Ecto neural progenitor cell (in vitro differentiated cells): ENCODE measurements at places on chromosomes 4 and X.

- DNase-seq = no peak
Measured at GRCh38 chr4:163111588-163111987, 55.1 kb downstream of the NAF1 start.

DNA sequence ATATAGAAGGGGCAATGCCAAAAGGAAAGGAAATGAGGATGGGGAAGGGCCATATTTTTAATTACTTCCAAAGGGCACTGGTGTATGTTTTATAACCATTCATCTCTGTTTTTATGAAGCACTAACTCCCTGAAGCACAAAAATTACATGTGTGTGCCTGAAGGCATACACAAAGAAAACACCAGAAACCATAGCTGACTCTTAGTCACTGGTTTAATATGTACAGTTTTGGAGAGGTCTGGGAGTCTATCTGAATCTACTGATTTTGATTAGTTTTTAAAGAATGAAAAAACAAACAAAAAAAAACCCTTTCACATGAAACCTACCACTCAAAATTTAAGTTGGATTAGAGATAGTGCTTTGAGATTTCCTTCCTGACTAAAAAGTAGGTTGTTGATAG, 438.7 kb downstream of the RPA4 start:
- DNase-seq = no peak

DNA sequence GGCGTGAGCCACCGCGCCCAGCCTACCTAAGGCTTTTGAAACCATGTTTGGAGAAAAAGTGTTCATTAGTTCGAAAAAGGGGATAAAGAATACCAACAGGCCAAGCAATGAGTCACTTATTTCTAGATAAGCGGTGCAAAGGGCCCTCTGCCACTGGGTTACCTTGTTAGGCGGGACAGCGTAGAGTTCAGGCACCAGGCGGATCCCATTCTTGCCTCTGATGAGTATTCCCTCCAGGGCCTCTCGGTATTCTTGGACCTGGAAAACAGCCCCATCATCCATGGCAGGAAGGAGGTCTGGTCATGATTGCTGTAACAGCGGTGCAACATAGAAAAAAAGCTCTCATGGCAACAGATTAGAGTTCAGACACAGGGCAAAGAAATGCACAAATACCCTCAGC, 48.0 kb downstream of the PHKA2 start:
- DNase-seq = no peak

DNA sequence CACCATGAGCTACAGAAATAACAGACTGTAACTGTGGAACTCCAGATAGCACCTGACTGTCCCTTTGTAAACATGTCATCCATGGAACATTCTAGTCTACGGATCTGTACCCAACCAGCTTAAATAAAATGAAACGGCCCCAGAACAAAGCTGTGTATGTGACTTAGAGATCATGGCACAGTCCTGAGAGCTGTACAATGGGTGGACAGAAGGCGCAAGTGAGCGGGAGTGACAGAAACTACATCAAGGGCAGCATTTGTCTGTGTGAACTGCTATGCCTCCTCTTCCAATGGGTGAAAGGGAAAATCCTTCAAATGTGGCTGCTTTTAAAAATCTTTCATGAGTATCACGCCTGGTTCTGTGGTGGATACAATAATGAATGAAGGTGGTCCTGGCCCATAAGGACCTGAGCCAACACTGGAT, 72.5 kb downstream of the FAT1 start:
- no peak for DNase-seq

- no peak for DNase-seq
Measured at GRCh38 chrX:23341452-23341851, 6.8 kb downstream of the PTCHD1 start.

DNA sequence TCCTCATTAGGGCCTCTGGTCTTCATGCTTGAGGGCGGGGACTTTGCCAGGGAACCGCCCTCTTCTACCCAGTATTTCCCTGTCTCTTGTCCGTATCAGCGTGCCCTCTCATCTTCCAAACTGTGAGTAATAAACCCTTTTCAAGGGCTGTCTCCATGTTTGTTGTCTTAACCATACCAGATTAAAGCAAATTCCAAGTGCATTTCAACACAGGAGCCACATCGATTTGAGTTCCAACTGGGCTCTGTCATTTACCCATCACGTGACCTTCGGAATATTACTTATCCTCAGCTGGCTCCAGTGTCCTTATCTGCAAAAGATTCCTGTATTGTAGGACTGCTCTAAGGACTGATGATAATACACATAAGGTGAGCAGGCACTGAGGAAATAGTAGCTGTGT, 6.4 kb upstream of the PHEX start:
- no peak for DNase-seq

DNA sequence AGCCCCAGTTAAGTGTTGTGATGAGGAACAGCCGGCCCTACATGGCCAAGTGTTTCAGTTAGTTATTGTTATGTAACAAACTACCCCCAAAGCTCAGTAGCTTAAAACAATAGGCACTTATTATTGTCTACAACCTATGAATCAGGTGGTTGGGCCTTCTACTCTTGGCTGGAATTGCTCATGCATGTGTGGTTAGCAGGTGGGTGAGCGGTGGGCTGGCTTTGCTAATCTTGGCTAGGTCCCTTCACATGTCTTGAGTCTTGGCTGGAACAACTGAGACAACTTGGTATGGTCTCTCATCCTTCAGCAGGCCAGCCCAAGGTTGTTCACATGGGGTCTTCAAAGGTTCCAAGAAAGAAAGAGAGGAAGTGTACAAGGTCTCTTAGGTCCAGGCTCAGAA, 54.5 kb upstream of the CHRNA9 start:
- no peak for DNase-seq

GRCh38 chr4:66766557-66766956, 778.7 kb downstream of the CENPC start:
- no peak for DNase-seq

DNA sequence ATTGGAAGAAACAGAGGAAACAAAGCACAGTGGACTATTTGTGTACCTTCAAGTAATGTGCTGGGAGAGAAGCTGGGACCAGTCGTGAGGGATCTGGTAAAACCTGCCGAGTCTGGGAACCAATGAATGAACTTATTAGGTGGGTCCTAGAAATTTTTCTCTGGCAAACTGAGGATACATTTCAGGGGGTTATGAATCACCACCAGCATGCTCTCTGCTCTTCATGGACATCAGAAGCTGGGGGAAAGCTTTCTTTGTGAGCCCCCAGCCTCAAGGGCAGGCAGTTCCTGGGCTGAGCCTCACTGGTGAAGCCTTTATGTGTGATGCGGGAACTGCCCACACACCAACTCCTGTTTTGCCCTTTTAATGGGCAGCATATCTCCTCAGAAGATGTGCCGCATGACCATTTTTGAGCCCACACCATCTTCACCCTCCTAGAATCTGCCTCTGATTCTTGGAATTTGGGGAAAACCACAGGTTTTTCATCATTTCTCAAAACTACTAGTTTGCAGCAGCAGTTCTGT, 95.4 kb upstream of the ENPP6 start:
- DNase-seq = no peak
